ENCODE measurements at places on chromosomes 11 and 22.

- peak; percentile 75 for DNase-seq
These were observed 38.1 kb downstream of the AHNAK start for GRCh38 chr11:62508336-62509058.

GRCh38 chr11:102637731-102638130, 12.6 kb upstream of the MMP20 start:
- DNase-seq, result no peak

DNA sequence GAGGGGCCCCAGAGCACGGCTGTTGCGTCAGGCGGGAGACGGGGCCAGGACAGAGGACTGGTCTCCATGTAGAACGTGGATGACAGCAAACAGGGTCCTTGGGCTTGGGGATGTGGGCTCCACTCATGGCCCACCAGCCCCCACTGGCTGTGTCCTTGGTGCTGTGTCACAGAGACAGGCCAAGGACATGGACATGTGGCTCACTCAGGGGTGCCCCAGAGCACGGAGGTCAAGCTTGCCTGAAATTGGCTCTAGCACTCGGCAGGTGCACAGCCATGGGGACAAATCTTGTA, 14.4 kb downstream of the FADS2 start:
- DNase-seq, result no peak

DNA sequence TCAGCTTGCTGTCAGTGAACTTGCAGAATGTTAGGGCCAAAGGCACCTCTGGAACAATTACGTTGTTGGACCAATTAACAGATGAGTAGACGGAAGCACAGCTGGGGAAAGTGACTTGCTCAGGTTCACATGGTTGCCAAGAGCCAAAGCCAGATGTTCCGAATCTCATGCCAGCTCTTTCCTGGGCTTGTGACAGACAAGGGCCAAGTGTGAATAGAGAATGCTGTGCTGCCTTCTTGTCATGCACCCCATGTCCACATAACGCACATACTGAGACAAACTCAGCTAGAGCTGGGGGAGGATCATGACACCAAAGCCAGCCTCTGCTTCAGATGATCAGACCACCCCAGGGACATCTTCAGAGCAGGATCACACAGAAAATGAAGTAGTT, 616.3 kb downstream of the INSC start:
- no peak for DNase-seq

All from WTC11 (cell line).